ENCODE measurements at places on chromosomes 5 and 9.

DNA sequence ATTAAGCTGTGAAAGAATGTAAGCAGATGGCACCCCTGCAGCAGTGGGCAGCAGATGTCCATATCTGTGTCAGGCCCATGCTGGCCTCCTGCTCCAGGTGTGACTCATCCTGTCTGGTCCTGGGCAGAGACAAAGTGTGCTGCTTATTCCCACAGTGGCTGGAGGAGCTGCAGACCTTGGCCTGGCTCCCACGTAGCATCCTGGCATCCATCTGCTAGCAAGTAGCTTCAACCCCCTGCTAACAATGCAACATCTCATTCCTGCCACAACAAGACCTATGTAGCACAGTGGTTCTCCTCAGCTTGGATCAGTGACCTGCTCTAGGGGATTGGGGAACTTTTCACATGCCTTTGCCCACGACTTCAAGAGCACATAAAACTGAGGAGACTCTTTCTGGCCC, 126.4 kb upstream of the SLC12A2 start:
- DNase-seq = no peak

DNA sequence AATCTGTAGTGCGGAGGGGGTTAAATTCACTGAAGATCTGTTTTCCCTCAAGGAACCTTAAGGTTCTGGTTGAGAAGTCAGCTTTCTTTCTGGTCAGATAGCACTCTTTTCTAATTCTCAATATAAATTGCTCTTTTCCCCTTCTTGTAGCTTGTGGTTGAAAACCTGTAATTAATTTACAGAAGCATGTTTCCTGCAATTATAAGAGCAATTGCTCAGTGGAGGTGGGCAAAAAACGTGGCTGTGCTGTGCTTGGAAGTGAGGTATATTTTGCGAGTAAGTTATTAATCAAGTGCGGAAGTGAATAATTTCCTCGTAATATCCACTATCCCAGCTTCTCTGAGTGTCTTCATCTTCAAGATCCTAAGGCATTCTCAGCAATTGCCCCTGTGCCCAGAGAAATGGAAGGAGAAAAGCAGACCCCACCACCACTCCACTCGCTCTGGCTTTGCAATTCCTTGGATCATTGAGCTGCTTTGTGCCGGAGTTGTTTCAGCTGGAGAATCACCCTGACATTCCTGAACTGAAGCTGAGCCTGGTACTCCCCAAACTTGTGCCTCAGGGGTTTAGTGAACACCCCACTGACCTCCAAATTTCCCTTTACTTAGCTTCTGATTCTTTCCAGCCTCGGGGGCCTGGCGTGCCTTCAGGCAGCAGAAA, 140.6 kb downstream of the LRRC70 start:
- no peak for DNase-seq

DNA sequence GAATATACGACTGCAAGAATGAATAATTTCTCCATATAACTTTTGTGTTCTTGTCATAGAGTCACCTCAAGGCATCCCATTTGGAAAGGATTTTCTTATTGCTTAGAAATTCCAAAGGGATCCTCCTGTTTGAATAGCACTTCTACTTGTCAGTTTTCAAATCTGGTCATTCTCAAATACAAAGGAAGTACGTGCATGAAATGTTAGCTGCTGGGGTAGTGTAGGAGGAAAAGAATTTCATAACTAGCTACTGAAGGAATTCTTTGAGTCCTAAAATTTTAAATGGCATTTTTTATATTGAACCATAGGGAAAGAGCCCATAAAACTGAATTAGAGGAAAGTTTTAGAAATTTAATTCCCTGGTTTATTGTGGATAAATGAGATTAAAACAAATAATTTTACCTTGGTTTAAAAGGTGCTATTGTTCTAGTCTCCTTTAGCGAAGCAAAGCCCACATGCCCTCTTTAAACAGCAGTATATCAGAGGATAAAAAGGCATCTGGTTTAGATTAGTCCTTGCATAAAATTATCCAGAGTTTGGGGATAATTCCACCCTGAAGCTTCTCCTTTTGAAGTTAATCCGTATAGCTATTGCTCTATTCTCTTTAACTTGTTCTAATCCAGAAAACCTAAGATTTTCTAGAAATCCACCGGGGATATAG, 2.0 kb upstream of the MPDZ start:
- no peak for DNase-seq

DNA sequence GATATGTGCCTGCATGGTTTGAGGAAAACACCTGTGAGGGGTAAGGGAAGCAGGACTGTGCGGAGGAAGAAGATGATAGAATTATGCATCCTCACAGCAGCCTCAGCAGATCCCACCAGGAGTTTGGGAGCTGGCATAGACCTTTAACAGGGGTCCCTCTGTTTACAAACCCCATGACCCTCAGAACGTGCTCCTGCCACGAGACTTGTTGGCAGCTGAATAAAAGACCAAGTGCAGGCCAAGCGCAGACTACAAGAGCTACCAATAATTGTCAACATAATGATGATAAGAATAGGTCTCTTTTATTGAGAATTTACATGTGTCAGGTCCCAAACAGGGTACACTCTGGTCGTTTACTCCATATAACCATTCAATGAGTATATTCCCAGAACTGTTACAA, 236.0 kb downstream of the MED10 start:
- DNase-seq = no peak

DNA sequence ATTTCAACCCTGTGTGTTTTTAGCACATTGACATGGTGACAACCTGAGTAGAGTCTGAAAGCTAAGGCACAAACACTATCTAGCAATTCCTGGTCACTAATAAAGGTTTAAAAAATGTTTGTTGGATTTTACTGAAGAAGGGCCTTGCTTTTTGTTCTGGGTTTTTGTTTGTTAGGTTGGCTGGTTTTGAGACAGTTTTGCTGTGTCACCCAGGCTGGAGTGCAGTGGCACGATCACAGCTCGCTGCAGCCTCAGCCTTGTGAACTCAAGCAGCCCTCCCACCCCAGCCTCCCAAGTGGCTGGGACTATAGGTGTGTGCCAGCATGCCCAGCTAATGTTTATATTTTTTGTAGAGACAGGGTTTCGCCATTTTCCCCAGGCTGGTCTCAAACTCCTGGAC, 39.0 kb downstream of the PRKACG start:
- no peak for DNase-seq

- no peak for DNase-seq
Measured at GRCh38 chr9:115604831-115605483, 487.0 kb upstream of the TNC start.

DNA sequence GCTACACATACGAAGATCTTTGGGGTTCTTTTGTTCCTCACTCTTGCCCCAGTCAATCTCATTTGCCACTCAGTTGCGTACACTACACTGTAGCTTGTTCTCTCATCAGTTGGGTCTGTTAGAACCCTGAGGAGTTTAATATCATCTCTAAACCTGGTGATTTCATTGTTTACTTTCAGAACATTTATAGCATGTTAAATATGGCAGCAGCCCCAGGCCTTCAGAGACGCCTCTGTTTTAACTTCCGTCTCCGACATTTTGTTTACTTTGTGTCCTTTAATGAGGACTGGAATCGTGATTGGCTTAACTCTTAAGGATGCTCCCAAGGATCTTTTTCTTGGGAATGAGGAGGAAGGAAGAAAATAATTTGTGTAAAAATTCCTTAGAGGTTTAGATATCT, 510.1 kb downstream of the NR2F1-AS1 start:
- no peak for DNase-seq

DNA sequence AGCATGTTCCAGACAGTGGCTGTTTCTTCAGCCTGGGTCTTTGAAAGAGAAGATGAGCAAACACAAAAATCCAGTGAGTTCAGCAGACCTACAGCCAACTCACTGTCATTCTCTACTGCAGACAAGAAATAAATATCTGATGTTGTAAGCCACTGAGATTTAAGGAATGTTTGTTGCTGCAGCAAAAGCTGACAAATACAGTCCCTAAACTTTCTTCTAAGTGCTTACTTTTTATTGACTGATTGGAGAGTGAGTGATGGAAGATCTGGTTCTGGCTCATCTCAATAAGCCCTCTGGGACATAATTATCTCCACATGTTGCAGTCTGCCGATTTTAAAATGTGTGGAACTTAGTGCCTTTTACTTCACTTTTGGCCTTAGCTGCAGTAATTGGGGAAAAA, 69.9 kb upstream of the LMNB1 start:
- DNase-seq = no peak

DNA sequence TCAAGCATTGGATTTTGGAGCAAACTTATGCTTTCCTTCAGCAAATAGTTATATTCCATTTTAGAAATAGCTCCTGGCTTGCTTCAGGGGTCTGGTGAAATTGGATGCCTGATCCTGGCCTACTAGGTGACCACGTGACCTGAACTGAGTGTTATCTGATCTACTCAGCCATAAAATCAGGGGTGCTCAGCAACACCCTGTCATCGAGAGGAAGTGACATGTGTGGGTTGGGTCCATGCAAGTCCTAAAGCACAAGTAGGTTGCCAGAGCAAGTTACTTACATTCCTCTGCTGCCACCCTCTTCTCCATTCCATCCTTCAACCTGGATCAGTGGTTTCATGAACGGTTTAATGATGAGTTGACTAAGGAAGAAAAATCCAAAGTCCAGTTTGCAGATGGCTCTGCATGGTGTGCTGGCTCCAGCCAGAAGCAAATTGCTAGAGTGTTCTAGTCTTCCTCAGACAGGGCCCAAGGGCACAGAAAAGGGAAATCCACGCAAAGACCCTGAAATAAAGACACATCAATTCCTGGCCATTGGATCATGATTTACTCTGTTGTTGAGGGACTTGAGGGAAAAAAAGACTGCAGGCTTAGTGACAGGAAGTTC, 2.8 kb upstream of the FAM193B start:
- no peak for DNase-seq

DNA sequence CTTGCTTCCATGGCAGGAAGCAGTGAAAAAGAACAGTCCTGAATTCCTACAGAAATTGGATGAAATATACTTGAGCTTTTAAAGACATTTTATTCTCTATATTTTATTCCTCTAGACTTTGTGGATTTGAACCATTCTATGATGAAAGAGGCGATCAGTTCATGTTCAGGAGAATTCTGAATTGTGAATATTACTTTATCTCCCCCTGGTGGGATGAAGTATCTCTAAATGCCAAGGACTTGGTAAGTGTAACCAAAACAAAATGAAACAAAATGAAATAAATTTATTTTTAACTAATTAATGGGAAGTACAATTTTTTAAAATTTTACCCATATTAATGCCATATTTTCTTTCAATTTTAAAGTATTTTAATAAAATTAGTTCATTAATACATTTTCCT, 34.1 kb downstream of the STARD4 start:
- DNase-seq = no peak

GRCh38 chr5:181064987-181065386, 24.9 kb downstream of the BTNL9 start:
- DNase-seq = no peak

Measured in stimulated activated CD8-positive, alpha-beta memory T cell treated with anti-CD3 and anti-CD28 coated beads, Interleukin-4, amount 100 ng/mL, for 4 hours (primary cell).